Right kidney (tissue), 9 donors: ENCODE measurements at places on chromosomes 5 and 9.

GRCh38 chr9:130869250-130869649 lies 27.4 kb downstream of the QRFP start:
- no peak for DNase-seq

- DNase-seq = no peak
Measured at GRCh38 chr5:108974594-108974993, 226.9 kb downstream of the FER start.

- DNase-seq = no peak
Measured at GRCh38 chr5:39209924-39210323, 9.4 kb downstream of the FYB1 start.

- DNase-seq = no peak
Measured at GRCh38 chr5:61200582-61201155, 38.4 kb upstream of the SMIM15 start.

DNA sequence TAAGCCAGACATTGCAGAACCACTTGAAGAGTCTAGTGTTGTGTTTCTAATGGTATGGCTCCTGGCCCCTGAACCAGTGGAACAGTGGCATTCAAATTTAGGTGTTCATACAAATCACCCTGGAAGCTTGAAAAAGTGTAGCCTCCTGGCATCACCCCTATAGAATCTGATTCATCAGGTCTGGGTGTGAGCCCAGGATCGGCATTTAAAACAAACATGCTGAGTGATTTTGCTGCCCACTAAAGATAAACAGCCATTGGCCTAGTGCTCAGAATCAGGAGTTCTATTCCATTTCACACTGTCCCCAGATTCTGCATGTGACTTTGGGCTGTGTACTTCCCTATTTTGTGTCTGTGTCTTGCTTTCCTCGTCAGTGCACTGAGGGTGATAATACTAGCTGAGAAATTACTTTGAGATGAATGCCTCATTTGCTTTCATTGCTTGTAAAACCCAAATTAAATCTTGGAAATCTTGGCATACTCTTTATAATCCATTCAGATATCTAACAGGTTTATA lies 241.5 kb upstream of the CLINT1 start:
- no peak for DNase-seq

DNA sequence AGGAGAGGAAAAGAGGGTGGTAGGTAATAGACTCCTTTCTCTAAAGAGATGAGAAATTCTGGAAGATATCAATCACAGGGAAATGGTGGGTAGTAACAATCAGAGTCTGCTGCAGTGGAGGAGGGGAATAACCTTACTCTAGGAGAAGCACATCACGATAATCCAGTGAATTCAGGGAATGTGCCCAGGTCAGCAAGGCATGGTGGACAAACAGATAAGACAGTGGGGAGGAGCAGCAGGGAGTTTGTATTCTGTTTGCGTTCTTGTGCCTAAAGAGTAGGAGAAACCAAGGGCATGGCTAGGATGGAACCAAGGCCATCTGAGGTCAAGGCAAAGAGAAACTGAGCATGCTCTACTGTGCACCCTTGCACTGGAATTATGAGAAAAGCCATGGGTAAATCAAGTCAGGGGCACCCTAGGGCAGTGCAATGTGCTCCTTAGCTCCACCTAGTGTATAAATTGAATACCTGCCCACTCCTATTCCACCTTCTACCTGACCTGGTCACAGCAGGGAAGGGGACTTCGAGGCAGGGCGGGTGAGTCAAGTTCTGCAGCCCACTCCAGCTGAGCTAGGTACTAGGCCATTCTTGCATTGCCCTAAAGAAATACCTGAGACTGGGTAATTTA lies 31.6 kb downstream of the RETREG1 start:
- no peak for DNase-seq

DNA sequence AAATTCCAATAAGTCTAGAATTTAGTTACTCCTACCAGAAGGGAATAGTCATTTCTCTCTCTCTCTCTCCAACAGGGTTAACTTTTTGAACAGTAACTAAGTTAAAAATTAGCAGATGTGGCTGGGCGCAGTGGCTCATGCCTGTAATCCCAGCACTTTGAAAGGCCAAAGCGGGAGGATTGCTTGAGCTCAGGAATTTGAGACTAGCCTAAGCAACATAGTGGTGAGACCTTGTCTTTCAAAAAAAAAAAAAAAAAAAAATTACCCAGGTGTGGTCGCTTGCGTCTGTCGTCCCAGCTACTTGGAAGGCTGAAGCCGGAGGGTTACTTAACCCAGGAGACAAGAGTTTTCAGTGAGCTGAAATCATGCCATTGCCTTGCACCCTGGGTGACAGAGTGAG lies 639.7 kb downstream of the PTPRD start:
- DNase-seq = no peak

- DNase-seq = no peak
Measured at GRCh38 chr5:133334796-133335639, 277.3 kb downstream of the FSTL4 start.

DNA sequence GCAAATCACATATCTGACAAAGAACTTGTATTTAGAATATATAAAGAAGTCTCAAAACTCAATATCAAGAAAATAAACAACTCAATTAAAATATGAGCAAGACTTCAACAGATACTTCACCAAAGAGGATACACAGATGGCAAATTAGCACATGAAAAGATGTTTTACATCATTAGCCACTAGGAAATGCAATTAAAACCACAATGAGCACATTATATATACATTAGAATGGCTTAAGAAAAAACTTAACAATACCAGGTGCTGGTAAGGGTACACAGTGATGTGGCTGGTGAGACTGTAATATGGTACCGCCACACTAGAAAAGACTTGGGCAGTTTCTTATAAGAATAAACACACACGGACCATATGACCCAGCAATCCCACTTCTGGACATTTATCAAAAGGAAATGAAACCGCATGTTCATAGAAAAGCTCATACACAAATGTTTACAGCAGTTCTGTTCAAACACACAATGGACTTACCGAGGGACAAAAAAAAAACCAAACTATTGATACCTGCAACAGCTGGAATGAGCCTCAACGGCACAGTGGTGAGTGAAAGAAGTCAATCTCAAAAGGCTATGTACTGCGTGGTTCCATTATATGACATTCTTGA lies 27.6 kb downstream of the SEMA4D start:
- no peak for DNase-seq

DNA sequence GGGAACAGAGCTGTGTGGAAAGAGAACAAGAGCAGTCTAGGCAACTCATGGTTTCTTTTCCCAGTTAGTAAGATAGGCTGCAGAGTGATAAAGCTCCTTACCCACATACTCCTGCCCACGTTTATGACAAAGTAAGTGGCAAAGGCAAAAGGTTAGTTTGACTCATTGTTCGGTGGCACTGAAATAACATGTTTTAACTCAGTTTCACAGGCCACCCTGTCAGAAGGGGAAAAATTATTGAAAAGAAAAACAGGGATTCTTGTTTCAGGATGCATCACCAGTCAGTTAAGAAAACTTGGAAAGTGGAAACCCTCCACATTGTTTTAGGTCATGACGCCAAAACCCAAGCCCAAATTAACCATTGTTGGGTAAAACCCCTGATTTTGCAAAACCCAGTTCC lies 22.3 kb upstream of the DAB2 start:
- DNase-seq = no peak

DNA sequence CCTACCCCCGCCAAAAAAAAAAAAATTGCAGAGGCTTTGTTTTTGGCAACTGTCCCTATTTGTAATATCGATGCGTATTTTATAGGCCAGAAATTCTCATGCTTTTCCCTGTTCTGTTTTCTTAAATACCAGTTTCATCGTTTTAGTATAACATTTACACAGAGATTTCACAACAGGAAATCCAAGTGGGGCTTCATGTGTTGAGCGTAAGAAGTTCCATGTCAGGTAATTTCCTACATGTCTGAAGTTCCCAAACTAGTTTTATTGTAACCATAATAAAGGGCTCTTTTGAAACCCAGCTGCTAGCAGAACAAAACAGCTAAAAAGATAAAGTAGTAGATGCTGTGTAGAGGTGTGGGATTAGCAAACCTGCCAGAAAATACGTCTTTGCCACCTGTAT lies 4.2 kb downstream of the SMC5 start:
- DNase-seq = no peak

DNA sequence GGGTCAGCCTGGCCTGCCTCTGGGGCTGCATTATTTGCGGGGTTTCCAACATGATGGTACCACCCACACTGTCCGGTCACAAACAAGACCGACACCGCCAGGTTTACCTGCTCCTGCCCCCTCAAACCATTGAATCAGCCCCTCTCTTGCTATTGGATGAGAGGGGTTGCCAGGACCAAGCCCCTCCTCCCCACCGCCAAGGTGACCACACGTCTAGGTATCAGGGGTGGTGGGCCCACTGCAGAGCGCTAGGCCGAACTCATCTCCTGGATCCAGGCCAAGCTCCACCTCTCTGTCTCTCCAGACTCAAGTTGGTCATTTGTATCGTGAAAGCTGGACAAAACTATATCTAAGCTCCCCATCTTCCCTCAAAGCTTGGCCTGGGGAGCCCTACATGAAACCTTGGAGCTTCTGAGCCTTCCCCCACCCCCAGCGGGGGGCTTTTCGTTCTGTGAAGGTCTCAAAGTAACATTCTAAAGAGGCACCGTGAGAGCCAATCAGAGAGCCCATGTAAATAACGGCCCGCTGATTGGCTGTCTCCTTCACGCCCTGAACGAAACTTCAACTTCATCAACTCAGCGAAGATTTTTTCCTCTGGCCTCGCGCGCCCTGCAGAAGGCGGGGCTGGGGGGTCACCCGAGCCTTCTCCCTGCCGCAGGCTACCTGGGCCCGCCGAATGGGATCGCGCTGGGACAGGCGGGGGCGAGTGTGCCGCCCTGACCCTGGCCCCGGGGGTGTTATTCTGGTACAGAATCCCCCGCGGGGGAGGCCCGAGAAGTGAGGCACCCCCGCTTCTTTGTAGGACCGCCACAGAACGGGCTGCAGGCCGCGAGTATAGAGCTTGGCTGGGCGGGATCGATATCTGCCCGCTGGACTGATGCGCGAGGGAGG lies 49.6 kb upstream of the PSD2 start:
- peak; percentile 82 for DNase-seq

DNA sequence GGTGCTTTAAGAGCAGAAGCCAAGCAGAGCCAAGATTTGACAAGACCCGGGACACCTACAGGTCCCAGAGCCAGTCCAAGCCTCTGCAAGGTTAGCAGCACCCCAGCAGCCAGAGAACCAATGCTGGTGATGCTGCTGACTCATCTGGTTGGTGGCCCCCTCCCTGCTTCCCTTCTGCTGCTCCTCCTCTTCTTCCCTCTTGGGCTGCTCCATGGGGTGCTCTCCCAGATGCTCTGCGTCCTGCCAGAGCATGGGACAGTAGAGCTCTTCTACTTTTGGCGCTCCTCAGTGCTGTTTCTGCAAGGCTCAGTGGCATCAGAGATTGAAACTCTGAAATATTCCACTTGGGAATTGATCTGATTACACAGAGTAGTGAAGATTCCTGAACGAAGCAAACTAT lies 76.1 kb upstream of the SAP30L start:
- DNase-seq = no peak

DNA sequence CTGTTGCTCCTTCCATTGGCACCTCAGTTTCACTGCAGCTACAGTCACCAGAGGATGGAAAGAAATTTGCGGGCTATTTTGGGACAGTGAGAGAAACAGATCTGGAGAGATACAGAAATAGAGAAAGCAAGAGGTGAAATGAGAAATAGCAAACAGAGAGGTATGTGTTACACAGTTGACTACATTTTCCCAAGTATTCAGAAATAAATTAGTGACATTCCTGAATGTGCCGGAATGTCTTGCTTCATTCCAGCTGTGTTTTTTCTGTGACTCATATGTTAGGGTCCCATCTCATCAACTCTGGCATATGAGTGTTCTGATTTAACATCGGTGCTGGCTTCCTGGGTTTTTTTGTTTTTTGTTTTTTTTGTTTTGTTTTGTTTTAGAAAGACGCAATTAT lies 63.8 kb upstream of the ZNF462 start:
- no peak for DNase-seq

DNA sequence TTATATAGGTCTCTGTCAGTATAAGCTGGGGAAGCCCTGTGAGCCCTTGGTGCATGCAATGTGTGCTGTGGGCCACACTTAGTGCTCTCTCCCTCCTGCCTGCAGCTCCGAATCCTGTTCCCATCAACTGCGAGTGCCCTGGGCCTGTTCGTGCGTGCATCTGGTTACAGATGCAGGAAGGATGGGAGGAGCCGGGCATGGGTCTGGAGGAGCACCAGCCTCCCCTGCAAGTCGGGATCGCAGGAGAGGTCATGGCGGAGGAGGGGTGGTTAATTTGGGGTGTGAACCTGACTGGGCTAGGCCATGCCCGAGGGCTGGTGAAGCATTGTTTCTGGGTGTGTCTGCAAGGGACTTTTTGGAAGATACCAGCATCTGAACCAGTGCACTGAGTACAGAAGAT lies 274.6 kb upstream of the IRX4 start:
- no peak for DNase-seq

DNA sequence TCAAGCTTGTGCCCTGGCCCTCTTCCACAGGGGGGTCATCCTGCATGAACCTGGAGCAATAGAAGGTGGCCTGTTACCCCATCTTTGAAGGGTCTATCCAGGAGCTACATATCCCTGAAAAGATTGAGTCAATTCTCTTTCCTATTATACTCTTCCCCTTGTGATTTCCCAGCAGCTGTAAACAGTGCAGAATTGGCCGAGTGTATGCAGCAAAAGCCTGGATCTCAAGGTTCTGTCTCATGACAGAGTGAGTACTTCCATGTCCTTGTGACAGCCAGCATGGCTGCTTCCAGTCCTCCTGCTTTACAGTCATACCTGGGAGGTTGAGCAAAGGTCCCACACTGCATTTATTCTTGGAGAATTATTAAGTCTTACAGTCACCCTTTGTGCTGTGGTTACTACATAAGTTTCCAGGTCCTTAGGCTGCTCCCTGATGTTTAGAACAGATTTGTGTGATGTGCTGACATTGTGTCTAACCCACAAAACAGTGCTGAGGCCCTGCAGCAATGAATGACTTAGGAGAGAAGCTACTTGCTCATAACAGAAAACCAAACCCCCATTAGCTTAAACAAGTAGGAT lies 67.5 kb downstream of the NREP start:
- DNase-seq = no peak

- DNase-seq = no peak
Measured at GRCh38 chr5:56176871-56177533, 56.1 kb downstream of the ANKRD55 start.

- peak; percentile 98 for DNase-seq
Measured at GRCh38 chr5:179820483-179821297, at the start of gene SQSTM1. Gene SQSTM1 (plus strand): TSS chr5:179820905. CDS start chr5:179820937, 32 bp downstream.
